ENCODE measurements at places on chromosomes 5 and 9. TPM values are rescaled to one million over a fixed set of nuclear protein-coding genes. Genes with fewer than 3 reads are reported as not detected.

SLC36A3 gene
- total RNA-seq = not detected

DNA sequence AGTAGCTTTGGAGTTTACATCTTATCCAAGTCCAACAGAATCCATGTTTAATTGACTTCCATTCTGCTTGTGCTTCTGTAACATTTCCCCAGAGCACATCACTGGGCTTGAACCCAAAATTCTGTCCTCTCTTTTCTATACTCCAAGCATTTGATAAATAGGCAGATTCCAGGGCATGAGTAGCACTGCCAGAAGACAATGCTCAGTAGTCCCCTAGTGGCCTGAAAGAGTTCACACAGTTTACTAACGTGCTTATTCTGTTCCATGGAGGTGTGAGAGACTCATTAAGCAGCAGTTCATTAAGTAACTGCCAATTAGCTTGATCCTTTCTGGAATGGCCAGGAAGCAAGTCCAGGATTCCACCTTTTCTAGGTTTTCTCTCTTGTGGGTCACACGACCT lies 9.4 kb upstream of the GABRA6 start:
- no peak for DNase-seq

DNA sequence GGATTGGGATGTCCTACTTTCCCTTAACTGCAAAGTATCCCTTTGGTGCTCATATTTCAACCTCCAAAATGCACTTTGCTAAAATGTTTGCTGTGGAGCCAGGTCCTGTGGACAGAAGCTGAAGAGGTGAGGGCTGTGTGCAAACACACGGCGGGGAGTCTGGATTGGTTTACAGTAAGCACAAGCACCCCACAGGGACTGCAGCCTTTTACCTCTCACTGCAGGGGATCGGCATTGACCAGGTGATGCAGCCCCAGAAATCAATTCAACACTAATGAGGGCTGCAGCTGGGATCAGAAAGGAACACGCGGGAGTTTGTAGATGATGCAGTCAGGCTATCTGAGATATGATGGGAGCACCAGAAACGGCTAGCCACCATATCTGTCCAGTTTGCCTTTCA lies 450.9 kb downstream of the CCDC171 start:
- DNase-seq = no peak

CCDC192 gene
- total RNA-seq = not detected

GRCh38 chr5:76811214-76811613 lies 7.6 kb upstream of the F2RL1 start:
- DNase-seq = no peak

SNCAIP gene
- total RNA-seq = not detected

SYNPO gene
- 0.09 TPM for total RNA-seq

DNA sequence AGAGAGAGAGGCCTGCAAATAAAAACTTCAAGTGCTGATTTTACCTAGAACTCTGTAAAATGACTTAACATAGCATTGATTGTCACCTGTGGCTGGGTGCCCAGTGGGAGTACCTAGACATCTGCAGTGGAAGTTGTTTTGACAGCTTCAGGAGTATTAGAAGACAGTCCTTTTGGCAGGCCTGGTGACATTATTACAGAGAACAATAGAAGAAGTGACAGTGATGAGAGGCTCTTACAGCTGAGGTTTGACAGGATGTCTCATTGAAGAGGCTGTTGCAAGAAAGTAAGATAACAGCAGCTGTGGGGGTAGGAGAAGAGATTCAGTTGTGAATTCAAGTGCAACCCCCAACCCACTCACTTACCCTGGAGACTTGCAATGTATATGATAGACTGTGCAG lies 27.9 kb upstream of the MUSK start:
- no peak for DNase-seq

DNA sequence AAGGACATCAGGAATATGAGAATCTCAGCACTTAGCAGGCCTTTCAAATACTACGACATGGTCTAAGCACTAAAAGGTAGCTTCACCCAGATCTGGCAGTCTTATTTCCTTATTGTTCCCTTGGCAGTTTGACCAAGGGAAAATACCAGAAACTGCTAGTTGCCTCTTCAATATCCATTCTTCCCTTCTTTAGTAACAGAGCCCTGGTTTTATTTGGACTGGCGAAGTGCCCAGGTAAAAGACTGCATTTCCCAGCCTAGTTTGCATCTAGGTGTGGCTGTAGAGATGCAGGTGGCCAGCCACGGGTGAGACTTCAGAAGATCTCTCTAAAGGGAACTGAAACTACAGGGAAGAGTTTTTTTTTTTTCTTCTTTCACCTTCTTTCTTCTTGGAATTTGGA lies 21.6 kb downstream of the DMRT2 start:
- DNase-seq = no peak

DNA sequence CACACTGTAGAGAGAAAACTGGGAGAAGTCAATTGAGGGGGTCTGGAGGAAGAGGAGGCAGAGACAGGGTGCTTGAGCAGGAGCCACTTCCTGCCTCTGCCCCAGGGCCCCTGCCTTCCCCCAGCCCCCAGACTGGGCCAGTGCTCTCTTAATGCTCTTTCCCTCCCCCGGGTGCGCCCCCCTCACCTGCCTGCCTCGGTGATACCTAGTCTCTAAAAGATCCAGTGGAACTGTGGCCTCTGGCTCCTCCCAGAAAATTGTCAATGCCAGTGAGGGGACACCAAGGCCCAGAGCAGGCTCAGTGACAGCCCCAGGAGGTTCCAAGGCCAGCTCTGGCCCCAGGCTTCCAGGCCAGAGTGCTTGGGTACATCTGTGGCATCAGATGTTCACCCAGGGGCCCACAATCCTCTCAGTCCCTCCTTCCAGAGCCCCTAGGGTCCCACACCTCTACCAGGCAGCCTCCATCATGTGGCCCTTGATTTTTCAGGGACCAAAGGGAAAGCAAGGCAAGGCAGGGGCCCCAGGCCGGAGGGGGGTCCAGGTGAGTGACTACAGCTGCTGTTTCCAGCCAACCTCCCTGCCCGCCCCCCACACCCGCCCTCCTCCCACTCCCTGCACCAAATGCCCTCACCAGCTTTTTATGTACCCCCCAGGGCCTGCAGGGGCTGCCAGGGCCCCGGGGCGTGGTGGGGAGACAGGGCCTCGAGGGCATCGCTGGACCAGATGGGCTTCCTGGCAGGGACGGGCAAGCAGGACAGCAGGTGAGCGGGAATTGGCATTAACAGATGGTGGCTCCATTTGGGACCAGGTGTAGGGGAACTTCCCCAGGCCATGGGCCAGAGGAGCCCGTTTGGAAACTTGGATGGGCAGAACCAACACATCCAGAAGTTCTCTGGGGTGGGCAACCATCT lies 33.1 kb upstream of the ORM1 start:
- DNase-seq = no peak

ABLIM3 gene
- 0.21 TPM for total RNA-seq

- DNase-seq = no peak
These were observed 141.5 kb downstream of the ADAMTS19 start for GRCh38 chr5:129601576-129601975.

PCDHGA7 gene
- not detected for total RNA-seq

GRCh38 chr5:40430101-40430710 lies 249.5 kb upstream of the PTGER4 start:
- no peak for DNase-seq

CEL gene
- total RNA-seq = 1.9 TPM

DNA sequence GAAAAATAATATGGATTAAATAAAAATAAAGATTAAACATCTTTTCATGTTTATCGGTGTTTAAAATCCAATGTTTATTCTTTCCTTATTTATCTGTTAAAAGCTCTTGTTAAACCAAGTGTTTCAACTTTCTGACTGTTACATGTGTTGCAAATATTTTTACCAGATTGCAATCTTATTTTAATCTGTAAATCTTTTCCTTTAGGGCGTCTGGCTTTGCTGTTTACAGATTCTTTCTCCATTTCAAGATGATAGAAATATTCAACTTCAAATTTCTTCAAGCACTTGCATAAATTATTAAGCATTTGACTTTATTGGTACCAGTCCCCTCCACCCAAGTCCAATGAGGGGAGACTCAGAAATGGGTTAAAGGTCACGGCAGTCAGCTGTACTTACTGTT lies 16.9 kb upstream of the ABCA1 start:
- DNase-seq = no peak

TNFSF8 gene
- 34.5 TPM for total RNA-seq

GRCh38 chr9:90433398-90433941 lies 209.2 kb downstream of the DIRAS2 start:
- no peak for DNase-seq

- DNase-seq = no peak
These were observed 40.6 kb downstream of the SLC1A3 start for GRCh38 chr5:36647046-36647445.
